SK-N-SH treated with all-trans-retinoic acid at 6 μM for 48 hours (cell line): ENCODE measurements at places on chromosomes 1 and 21.

DNA sequence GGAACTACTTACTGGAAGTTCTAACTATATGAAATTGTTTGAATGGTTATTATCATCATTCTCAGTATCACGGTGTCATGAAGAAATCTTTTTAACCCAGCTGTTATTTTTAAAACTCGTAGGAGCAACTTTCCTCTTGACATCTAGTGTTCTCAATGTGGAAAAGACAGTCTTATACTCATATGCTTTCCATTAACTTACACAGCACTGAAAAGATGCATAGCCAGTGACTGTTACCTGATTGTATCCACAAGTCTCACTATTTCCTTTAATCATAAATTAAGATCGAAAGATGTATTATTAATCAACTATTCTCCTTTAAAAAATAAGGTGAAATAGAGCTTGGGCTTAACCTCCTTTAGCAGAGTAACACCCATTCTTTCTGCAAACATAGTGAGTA lies 59.7 kb upstream of the TNFSF4 start:
- ATAC-seq, result peak; percentile 46

DNA sequence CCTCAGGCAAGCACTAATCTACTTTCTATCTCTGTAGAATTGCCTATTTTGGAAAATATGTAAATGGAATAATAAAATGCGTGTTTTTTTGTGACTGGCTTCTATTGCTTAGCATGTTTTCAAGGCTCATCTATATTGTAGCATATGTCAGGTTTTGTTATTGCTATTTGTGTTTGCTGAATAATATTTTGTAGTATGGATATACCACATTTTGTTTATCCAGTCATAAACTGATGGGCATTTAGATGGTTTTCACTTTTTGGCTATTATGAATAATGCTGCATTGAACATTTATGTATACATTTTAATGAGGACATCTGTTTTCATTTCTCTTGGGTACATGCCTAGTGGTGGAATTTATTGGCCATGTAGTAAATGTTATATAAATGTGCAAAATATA lies 183.3 kb upstream of the ZP4 start:
- ATAC-seq, result no peak

- no peak for ATAC-seq
These were observed 4.1 kb downstream of the HEYL start for GRCh38 chr1:39635205-39635870.

DNA sequence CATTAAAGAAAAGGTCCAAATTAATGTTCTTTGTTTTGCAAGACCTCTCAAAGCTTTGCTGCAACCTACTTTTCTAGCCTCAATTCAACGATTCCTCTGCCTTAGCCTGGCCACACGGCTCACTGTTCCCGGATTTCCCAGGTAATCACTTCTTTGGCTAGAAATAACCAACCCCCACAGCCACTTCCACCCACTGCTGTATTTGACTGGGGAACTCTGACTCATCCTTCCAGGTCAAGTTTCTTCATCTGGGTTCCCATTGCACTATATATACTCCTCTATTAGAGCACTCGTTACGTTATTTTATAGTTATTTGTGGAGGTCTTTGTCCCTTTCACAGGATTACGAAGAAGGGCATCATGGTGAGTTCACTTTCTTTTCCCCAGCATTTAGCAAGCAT lies 185.9 kb downstream of the CACNA1E start:
- ATAC-seq, result no peak

- ATAC-seq, result no peak
These were observed 83.9 kb downstream of the PCNX2 start for GRCh38 chr1:233211595-233211994.

DNA sequence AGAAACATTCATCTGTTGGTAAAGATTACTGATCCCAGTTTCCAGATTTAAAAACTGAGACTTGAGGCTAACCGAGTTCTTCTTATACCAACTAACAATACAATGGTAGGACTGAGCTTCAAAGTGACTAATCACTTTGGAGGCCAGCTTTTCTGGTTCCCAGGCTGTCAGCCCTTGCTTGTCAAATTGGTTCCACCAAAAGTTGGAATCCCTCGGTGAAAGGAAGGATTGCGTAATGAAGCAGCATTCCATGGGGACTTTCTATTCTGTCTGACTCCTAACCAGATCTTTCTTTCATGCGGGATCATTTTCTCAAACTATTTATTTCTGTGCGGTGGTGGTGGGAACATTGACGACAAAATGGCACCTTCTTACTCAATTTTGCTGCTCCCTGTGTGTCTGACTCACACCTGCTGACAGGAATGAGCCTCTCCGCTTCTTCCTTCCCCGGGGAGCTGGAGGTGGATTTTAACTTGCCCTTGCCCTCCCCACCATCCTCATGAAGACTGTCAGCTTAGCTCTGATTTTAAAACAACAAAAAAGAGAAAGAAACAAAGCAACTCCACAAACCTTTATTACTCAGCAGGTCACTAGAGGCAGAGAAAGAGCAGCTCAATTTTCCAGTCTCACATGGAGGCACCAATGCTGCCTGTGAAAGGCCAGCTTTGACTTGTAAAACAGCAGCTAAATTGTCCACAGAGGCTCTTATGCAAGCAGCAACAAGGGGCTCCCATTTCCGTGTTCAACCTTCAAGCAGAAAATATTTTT lies 32.9 kb upstream of the RASAL2 start:
- no peak for ATAC-seq

DNA sequence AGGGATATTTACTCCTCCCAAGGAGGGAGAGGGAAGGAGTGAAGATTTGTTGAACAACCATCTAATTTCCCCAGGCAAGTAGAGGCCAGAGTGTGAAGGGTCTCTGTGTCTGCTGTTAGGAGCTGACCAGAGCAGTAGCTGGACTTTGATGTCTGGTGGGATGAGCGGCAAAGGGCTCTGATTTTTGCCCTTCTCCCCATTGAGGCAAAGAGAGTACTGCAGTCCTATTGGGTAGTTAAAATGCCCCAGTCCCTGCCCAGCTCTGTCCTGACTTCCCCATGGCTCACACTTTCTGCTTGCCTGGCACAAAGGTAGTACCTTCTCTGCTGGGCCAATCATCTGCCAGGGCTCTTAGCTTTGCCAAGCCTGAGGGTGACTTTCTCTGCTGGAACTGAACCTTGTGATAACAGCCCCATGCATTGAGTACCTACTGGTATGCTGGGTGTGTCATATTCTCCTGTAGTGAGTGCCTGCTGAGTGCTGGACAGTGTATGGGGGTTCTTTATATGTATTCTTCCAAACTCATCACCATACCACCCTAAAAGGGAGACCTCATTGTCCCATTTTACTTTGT lies 64.0 kb upstream of the SELENON start:
- no peak for ATAC-seq

GRCh38 chr1:64703600-64703999 lies 41.3 kb upstream of the RAVER2 start:
- ATAC-seq, result no peak

GRCh38 chr21:44530221-44530902 lies 9.6 kb downstream of the KRTAP10-1 start:
- no peak for ATAC-seq

- no peak for ATAC-seq
These were observed 278.8 kb downstream of the KIF26B start for GRCh38 chr1:245433561-245433960.

DNA sequence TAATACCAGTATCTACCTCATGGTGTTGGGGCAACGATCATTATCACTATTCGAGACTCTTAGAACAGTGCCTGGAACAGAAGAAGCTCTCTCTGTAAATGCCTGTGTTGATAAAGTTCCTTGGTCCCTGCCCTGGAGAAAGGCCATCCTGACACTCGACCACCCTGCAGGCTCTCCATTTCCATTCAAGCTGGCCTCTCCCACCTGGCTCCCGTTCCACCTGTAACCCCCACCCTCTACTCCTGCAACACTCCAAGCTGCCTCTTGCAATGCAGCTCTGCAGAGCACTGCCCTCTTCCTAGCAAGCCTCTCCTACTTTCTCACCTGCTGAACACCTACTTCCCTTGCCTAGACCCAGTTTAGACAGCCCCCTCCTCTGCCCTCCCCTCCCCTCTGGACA lies 6.1 kb downstream of the SPOCD1 start:
- ATAC-seq, result no peak

- no peak for ATAC-seq
These were observed 182.4 kb downstream of the TRABD2B start for GRCh38 chr1:47814612-47815395.

DNA sequence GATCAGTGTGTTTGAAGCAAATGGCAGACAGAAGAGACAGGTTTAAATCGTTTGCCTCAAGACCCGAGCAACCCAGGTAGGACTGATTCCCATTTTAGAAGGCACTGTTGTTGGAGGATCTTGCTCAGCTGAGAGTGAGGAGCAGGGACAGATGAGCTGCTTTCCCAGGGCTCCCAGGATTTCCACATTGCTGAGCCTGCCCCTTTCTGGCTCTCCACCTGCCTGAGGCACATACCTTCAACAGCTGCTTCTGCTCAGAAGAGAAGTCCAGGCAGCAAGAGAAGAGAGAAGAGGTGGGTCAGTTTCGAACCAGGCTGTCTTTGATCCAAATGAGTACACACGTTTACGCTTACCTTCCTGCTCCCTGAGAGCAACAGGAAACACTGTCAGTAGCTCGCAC lies 5.7 kb downstream of the TNNT2 start:
- ATAC-seq, result no peak

DNA sequence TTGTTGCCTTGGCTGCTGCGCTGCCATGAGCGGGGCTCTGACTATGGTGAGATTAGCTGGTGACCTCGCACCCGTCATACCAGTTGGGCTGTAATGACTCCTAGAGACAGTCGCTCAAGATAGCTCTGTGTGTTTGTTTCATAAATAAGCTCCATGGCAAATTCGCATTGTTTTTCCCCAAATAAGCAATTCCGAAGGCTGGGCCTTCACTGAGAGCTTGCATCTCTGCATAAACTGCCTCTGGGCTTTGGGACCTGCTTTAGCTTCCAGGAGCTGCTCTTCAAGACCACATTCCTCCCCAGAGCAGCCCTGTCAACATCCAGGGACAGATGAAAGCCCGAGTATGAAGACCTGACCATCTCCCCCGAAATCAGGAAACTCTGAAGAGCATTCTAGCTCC lies 40.7 kb upstream of the SCCPDH start:
- no peak for ATAC-seq

DNA sequence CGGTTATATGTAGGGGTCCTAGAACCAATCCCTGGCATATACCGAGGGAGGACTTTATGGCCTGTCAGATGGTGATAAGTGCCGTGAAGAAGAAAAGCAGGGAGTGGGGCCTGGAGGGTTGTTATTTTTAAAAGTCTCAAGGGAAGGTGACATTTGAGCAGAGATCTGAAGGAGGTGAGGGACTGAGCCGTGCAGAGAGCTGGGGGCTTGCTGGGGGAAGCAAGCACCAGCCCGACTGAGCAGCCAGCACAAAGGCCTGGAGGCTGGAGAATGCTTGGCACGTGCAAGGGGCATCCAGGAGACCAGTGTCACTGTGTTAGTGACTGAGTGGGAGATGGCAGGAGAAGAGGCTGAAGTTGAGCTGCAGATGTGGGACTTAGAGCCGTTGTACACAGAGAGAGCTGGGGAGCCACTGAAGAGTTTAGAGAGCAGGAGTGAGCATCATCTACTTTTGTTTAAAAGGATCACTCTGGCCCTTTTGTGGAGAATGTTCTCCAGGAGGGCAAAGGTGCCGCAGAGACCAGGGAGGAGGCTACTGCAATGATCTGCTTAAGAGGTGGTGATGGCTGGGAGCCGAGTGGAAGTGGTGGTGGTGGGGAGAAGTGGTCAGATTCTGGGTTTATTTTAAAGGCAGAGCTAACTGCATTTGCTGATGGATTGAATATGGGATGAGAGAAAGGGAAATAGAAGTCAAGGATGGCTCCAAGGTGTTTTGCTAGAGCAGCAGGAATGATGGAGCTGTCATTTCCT lies 31.2 kb downstream of the PTPRU start:
- no peak for ATAC-seq

GRCh38 chr21:34844924-34845238 lies 176.1 kb downstream of the CLIC6 start:
- no peak for ATAC-seq

DNA sequence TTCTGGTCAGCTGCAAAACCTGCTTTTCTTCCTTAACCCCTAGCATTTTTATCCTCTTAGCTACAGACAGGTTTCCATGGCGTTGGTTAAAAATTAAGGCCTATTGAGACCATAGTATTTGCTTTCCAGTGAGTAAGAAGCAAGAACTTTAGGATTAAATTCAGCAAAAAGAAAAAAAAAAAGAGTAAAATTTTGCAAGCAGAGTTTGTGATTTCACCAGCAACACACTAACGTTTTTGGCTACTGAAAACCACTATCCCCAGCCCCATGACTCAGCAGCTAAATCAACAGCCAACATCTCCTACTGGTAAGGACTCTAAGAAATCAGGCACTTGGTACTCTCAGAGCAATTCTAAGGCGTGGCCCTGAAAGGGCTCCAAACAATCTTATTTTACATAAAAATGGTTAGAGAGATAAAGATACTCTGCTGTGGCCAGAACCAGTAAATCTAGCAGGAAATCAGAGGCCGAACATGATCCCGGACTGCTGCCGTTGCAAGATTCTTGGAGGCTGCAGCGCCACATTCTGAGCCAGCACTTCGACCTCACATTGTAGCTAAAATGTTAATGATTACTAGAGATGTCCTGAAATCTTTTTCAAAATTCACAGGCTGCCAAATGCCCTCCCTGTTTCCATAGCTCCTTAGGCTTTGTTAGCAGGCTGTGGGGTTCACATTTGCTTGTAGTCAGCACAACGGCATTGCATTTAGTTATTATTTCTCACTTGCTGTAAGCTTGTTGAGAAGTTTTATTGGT lies 1.6 kb upstream of the ENO1 start:
- peak; percentile 47 for ATAC-seq

DNA sequence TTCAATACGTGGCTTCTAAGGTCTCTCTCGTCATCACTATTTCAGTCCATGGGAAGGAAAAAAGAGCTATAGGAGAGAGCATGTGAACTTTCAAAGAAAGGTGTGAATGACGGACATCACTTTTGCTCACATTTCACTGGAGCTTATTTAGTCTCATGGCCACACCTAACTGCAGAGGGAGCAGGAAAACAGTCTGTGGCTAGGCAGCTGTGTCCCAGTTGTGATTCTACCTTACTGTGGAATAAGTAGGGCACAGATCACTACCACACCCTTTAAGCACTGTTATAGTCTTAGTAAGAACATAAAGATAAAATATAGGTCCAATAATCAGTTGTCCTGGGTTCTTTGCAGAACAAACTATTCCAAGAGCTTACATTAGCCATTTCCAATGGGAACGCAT lies 192.9 kb downstream of the NRIP1 start:
- no peak for ATAC-seq

- ATAC-seq, result peak; percentile 54
These were observed 75.8 kb upstream of the SDC3 start for GRCh38 chr1:30984165-30984889.

- ATAC-seq, result no peak
These were observed 201.0 kb downstream of the LYPLAL1 start for GRCh38 chr1:219374636-219375035.

DNA sequence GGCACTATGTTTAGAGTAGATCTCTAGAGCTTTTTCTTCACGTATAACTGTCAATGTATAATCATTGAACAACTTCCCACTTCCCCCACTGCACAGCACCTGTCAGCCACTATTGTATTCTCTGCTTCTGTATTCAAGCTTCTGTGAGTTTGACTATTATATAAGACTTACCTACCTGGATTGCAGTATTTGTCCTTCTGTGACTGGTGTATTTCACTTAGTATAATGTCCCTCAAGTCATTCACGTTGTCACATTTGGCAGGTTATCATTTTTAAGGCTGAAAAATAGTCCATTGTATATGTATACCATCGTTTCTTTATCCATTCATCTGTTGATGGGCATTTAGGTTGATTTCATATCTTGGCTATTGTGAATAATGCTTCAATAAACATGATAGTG lies 969.5 kb upstream of the B3GALT2 start:
- ATAC-seq, result no peak
